ENCODE measurements at places on chromosomes 6 and 20.
A peak's percentile ranks its signal among the peaks of the same experiment; 100 is the strongest.

DNA sequence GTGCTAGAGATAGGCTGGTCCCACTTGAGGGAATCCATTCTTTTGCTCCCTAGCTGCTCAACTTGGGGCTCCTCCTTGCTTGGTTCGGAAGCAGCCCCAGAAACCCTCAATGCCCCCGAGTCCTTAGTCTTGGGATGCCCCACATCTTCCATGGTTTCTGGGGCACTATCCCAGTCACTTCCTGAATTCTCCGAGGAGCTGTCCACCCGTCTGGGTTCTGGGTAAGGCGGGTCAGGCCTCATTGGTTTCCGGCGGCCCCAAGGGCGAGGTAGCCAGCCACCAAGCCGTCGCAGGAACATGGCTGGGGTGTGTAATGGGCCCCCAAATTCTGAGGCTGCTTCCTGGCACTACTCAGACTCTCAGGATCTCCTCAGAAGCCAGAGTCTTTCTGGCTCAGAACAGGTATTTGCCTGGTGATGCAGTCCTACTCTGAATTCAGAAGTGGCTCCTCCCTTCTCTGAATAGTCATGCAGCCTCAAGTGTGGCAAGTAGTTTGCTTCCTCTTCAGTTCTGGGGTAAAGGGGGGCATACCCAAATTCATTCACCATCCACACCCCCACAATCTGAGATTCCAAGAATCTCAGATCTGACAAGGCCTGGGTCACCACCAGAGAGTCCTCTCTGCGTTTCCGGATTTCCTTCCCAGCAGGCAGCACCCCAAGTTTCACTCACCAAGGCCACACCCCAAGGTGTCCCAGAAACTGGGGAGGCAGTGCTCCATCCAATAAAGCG lies 763 bp downstream of the C6orf47 start:
- DNase-seq, result no peak

DNA sequence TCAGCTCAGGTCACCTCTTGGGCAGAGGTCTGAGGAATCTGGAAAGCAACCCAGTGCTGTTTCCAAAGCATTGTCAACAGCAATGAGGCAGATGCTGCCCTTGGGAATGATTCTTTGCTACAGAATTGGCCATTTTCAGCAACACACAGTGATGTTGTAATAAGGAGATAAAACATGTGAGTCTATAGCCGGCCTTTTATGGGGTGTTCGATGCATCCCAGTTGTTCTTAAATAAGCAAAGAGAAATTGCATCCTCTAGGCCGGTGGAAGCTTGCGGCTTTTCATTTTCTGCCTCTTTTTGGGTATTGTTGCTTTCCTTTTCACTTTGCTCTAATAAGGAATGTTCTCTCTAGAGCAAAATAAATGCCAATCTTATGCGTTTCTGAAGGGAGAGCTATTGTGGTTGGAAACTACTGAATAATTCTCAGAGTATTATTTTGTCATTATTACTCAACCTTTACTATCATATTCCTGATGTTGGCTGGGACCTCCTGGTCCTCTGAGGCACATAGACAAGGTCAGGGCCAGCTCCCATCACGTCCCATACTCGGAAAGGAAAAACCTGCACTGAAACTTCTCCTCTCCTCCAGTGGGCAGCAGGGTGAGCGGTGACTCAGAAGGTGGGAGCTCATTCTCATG lies 214.2 kb downstream of the CDH26 start:
- DNase-seq, result no peak

DNA sequence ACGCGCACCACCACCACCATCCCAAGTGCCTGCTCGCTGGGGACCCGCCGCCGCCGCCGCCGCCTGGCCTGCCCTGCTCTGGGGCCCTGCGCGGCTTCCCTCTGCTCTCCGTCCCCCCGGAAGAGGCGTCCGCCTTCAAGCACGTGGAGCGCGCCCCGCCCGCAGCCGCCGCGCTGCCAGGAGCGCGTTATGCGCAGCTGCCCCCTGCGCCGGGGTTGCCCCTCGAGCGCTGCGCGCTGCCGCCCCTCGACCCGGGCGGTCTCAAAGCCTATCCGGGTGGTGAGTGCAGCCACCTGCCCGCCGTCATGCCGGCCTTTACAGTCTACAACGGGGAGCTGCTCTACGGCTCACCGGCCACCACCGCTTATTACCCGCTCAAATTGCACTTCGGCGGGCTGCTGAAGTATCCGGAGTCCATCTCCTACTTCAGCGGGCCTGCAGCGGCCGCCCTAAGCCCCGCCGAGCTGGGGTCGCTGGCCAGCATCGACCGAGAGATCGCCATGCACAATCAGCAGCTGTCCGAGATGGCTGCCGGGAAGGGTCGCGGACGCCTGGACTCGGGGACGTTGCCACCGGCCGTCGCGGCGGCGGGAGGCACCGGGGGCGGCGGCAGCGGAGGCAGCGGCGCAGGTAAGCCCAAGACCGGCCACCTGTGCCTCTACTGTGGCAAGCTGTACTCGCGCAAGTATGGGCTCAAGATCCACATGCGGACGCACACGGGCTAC lies 7.2 kb downstream of the PRDM13 start:
- DNase-seq, result no peak

GRCh38 chr20:16178546-16179135 lies 394.6 kb downstream of the KIF16B start:
- DNase-seq, result no peak

DNA sequence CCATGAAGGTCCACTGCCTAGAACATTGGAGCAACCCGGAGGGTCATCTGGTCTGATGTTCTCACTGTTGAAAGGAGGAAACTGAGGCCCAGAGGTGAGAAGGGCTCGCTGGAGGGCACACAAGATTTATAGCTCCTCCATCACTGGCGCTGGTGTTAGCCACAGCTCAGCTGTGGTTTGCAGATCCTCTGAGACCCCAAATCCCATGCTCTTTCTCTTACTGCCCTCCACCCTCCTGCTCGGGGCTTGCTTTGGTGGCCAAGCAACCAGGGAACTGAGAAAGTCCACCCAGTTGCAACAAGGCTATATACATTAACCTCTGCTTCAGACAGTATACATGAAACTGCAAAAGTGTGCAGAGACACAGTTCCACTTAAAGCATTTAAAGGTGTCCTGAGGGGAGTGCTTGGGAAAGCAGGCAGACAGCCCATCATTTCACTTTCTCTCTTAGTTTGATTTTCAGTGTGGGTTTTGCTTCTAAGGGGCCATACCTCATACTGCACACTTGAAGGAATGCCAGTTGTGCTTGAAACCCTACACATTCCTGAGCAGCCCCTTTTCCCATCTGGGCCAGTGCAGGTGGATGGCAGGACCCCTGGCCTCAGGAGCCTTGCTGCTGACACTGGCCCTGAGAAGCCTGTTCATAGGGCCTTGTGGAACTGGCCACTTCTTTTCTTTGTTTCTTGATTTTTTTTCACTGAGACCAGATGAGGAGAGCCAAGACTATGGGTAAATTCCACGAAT lies 347.6 kb downstream of the CDC5L start:
- DNase-seq, result no peak

DNA sequence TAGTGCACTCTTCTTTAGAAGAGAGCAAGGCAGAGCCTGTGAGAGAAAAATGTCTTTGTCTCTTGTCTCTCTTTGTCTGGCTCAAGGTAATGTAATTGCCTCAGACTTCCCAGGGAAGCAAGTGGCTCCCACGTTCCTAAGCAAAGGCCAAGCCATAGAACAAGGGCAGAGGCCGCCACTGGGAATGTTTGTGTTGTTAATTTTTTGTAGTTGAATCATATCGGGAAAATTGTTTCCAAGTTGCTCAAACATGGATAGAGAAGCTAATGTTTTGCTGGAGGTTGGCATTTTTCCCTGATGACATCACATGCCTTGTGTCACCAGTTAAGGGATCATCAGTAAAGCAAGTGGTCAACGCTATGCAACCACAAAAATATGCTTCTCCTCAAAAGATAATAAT lies 211.5 kb upstream of the FOXA2 start:
- DNase-seq, result peak; percentile 34

- DNase-seq, result no peak
Measured at GRCh38 chr6:84882768-84883766, 118.7 kb upstream of the TBX18 start.

DNA sequence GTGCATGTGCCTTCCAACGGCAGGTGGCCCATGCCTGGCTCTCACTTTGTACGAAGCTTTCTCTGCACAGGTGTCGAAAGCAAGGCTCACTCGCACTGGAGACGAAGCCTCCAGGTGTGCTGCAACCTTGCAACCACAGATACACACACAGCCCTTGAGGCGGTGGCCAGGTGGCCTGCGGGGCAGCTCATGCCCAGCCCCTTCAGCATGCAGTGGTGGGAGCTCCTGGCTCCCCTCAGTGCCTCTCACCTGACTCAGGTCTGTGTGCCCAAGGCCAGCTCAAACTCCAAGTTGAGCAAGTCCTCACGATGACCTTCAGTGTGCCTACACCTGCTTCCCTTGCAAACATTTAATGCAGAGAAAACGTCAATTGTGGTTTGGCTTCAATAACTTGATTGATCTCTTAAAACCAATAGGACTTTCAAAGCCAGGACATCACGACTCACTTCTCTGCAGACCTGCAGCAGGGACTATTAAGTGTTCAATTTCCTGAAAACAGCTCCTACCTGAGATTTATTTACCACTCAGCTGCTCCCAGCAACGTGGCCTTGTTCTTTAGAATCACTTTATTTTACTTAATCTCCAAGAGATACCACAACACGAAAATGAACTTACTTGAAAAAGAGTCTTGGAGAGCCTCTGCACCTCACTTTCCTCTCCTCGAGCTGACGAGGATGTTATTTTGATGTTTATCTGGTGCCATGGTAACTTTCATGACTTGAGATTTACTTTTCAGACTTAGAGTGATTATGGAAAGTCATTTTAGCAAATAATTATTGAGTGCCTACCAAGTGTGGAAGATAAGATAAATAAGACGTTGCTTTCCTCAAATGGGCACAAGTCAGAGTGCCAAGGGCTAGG lies 86.3 kb downstream of the SLC22A23 start:
- DNase-seq, result no peak

- no peak for DNase-seq
Measured at GRCh38 chr6:36669002-36669401, 9.5 kb upstream of the CDKN1A start.

GRCh38 chr6:140736231-140736630 lies 1361.8 kb upstream of the CITED2 start:
- no peak for DNase-seq

GRCh38 chr20:15814911-15815310 lies 758.3 kb downstream of the KIF16B start:
- no peak for DNase-seq

DNA sequence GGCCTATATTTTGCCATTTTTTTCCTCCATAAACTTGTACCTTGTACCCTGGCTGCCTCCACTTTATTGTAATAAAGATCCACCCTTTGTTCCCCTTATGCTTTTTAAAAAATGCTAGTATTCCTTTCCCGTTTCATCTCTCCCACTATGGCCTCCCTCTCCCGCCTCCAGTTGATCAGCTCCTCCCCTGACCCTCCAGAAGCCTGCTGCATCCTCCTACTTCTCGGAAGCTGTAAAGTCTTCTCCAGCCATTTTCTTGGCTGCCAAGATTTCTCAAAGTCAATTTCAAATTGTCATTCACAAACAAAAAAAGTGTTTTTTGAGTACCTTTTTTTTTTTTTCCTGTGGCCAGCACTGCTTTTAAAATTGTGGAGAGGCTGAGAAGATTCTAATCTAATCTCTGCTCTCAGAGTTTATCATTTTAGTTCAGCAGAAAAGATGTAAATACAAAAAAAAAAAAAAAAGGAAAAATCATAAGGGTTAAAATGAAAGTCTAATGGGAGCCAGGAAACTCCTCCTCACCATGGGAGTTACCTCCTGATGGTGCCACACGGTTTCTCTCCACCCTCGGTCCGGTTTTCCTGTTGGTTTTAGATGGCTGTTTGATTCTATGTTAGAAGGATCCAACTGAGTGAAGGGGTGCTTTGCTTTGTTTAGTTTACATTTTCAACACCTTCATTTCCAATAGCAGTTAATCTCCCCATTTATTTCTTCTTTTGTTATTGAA lies 103.0 kb upstream of the KCNK16 start:
- no peak for DNase-seq

GRCh38 chr6:126535595-126535994 lies 195.7 kb downstream of the CENPW start:
- no peak for DNase-seq

DNA sequence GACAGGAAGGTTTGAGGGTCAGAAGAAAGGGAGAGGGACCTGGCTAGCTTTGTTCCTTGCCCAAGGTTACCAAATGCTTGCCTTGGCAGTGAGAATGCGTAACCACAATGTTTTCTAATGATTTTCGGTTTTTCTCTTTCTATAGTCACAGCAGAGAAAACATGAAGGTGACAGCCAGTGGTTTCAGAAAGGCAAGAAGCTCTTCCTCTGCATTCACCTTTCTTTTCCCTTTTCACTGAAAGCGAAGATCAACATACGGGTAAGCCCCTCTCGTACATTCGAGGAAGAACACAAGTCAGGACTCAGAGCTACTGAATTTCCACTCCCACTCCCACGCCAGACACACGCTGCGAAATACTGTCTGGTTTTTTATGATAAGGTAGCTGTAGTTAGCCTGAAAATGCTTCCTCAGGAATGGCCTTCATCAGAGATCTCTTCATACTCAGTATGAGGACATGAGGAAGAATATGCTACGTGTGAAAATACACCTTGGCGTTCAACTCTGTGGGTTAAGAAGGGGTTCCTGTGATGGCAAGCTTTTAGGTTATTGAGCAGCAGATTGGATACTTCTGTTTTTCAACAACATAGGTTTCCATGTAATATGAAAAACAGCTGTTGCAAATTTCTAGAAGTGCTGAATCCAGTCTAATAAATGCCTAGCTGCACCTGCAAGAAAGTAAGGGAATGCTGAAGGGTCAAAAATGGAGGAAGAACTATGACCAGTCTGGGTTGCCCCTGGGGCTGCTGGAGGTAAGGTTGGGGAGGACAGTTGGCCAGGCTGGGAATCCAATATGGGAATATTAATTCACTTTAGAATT lies 7.4 kb upstream of the CD83 start:
- DNase-seq, result no peak

DNA sequence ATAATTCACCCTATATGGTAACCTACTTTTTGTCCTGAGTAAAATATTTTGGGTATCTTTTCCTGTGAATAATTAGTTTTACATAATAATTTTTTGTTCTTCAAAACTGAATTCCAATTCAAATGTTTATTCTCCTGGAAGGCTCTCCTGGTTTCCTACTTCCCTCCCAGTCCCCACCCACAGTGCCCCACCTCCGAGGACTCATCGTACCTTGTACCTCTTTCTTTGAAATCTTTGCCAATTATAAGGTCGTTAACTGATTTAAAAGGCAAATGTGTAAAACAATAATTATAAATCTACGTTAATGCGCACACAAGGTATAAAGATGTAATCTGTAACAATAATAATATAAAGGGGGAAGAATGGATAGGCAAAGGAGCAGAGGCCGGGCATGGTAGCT lies 40.5 kb upstream of the VEGFA start:
- peak; percentile 69 for DNase-seq

DNA sequence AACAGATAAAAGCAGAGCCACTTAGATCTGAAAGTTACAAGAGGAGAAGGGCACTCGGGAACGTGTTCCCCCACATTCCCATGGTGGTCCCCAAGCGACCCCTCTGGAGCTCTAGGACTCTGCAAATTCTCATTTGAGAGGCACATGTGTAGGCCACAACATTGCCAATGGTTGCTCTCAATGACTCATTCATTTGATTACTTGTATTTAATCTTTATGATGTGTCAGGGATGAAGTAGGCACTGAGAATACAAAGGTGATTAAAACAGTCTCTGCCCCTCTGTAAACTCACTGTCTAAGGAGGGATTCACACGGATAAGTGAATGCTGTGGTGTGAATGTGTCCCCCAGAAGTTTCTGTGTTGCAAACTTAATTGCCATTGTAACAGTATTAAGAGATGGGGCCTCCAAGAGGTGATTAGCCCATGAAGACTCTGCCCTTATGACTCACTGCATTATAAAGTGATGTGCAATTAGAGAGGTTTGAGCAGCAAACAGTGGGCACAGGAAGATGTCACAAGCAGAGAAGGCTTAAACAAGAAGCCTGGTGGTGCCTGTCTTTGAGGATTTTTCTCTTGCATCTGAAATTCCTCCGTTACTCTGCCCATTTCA lies 34.0 kb upstream of the TRAM2 start:
- no peak for DNase-seq

Measured in mucosa of descending colon (tissue), 3 donors.